ENCODE measurements at places on chromosomes 13 and 19. TPM values are rescaled to one million over a fixed set of nuclear protein-coding genes. Genes with fewer than 3 reads are reported as not detected.

DNA sequence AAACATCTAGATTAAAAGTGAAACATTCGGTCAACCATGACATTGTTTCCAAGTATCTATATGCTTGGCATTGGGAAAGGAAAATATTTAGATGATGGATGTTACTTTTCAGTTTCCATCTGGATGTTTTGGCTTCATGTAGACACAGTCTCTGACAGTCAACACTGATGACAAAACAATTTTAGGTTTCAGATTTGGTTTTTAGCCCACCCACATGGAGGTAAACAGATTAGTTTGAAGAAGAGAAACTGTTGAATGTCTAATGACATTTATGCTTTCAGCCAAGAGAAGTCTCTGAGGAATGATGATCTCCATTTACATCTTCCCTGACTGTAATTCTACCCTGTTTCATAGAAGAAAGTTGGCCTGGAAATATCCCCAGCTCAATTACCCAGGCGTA is 379.1 kb downstream of the SLITRK6 start:
- no peak for DNase-seq

DNA sequence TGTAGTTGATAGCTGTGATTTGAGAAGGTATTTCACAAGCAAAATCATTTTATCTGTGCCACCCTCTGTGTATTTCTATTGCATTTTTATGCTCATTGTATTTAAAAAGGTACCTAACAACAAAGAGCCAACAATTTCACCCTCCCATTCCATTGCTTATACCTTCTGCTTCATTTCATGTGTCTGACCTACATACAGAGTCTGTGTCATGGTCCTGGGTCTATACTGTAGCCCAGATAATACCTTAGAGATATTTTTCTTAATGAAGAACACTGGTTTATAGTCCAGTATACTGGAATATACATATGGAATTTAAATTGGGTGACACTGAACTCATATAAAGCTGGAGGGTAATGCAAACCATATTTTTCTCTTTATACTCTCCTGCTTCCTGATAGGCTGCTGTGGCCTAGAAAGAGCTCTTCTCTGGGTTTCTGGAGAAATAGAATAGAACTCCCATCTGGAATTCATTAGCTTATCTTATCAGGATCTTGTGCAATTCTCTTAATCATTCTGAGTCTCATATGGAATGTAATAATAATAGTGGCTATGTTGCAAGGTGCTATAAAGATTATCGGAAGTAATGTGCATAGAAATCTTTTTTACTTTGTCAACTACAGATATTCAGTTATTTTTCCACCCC is 31.8 kb upstream of the SPART start:
- DNase-seq, result no peak

GRCh38 chr13:36369268-36370107 is 23.3 kb upstream of the SPART start:
- DNase-seq, result no peak

DNA sequence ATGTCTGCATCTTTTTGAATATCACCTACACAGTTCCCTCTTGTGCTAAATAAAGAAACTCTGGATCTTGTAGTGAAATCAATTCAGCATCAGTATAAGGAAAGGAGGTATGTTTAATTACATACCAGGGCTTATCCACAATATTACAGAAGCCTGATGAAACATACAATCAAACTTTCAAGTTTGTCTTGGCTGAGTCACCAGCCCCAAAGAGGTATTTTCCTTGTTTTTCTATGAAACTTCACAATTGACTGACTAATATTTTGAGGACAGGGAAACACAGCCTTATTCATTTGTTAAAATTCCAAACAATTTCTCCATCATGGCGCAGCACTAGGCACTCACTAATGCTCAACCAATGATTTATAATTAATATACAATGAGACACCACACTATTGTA is 952.4 kb downstream of the PCDH17 start:
- no peak for DNase-seq

DNA sequence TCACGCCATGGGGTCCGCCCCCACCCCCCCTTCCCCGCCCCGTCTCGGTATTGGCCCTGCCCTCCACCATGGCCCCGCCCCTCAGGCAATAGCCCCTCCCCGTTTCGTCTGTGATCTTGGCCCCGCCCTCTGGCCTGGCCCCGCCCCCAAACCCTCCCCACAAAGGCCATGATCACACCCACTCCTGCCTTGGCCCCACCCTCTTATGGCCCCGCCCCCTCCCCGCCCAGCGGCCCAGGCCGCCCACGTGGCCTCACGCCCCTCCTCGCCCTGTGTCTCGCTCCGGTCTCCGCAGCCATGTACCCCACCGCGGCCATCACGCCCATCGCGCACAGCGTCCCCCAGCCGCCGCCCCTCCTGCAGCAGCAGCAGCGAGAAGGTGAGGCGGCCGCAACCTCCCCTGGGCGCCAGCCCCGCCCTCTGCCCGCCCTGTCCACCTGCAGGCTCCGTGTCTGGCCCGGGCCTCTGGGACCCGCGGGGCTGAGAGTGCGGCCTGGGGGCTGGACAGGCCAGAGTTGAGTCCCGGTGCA is 61.3 kb downstream of the CELF5 start:
- peak; percentile 53 for DNase-seq

DNA sequence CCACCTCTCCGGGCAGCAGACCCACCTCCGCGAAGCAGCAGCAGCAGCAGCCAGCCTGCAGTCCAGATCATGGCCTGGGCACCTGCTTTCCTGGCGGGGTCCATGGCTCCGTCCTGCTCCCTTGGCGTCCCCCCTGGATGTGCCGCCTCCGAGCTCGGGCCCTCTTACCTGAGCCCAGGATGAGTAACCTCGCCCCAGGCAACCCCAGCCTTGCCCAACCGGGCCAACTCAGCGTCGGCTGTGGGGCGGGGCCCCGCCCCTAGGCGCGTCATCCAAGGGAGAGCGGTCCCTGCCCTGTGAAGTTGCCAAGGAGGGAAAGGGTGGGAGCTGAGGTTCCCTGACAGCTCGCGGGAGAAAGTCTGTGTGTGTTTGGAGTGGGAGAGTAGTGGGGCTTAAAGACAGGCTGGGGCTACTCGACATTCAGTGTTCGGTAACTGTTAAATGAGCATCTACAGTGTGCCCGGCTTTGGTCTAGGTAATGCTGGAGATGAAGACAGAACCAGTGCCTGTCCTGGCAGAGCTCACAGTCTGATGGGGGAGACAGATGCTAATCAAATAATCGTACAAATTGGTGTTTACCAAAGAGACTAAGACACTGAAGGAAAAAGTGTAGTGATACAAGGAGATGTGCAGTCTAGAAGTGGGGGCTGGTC is at the start of gene LYPD3:
TSS of gene LYPD3 (minus strand) at position 141 of the 653 bp plus-strand sequence. CDS start at position 104, 37 bp downstream.
- no peak for DNase-seq

Gene CNFN
- 4.1 TPM for total RNA-seq

DNA sequence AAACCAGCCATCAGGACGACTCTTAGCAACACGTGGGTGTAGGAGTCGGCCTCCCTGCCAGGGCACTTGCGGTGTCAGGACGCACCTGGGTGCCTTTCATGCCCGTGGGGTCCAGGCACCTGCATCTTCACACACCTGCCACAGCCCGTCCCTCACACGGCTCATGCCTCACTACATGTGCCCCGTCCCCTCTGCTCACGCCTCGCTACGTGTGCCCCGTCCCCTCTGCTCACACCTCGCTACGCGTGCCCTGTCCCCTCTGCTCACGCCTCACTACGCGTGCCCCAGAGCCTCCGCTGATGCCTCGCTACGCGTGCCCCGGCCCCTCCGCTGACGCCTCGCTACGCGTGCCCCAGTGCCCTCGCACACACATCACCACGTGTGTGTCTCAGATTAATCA is 58.0 kb upstream of the F7 start:
- no peak for DNase-seq

GRCh38 chr13:91774397-91774796 is 376.0 kb downstream of the GPC5 start:
- DNase-seq, result no peak

GRCh38 chr19:41114132-41114531 is at the start of gene CYP2F1:
Gene CYP2F1, plus strand, starts transcription at chr19:41114432. Its CDS starts 1,757 bp downstream, at chr19:41116189.
- no peak for DNase-seq

DNA sequence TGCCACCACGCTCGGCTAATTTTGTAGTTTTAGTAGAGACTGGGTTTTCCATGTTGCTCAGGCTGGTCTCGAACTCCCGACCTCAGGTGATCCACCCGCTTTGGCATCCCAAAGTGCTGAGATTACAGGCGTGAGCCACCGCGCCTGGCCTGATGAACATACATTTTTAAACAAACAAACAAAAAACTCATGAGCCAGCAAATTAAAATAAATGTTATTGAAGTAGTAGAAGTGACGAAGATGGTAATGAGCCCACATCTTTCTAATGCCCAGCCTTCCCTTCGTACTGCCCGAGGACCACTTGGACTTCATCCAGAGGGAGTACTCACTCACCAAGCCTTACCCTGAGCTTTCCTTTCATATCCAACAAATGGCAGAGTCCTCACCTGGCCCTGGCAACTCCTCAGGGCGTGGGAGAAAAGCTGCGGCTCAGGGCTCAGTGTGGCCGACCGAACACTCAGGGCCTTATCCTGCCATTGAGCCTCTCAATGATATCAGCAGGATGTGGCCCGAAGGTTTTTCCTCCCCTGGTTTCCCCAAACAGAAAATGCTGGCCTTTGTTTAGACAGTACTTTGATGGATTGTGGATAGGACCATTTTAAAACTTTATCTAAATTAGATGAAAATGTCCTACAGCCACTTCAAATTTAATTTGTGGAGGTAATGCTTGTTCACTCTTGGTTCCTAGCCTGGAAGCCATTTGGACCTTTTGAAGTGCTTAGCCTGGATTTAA is 22.8 kb upstream of the ABCC4 start:
- DNase-seq, result no peak

GRCh38 chr19:33503030-33503429 is 18.6 kb downstream of the PEPD start:
- DNase-seq, result no peak

Gene CEACAM4
- not detected for total RNA-seq

- DNase-seq, result no peak
These were observed 25.2 kb downstream of the CRTC1 start for GRCh38 chr19:18708452-18709231.

DNA sequence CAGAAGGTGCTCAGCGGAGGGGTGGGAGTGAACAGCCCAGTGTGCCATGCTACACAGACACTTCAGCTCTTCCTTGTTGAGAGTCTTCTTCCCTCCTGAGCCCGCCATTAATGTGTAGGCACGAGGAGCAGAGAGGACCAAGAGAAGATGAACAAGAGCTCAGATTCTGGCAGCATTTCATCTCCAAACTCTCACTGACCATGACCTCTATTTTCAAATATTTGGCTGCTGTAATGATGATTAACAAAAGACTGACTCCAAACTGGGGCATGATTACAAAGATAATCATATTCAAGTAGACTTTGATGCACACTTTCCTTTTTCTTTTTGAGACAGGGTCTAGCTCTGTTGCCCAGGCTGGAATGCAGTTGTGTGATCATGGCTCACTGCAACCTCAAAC is 236.5 kb downstream of the DCLK1 start:
- DNase-seq, result no peak

Gene NFILZ
- not detected for total RNA-seq

DNA sequence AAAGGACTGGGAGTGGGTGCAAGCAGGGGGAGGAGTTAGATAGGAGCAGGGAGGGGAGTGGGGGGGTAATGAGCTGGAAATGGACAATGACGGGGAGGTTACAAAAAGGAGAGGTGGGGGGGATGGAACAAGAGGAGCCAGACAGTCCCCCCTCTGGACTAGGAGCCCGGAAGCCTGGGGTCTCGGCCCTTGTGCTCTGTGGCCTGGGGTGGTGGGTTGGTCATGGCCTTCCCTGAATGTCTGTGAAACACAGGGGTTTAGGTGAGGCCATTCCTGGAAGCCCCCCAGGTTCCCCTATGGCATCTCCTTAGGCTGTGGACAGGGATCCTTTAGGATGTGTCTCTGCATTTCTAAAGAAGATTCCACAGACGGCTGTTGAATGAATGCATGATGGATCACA is 12.1 kb downstream of the KCNC3 start:
- no peak for DNase-seq

- no peak for DNase-seq
These were observed 28.1 kb downstream of the BRD4 start for GRCh38 chr19:15304140-15304705.

DNA sequence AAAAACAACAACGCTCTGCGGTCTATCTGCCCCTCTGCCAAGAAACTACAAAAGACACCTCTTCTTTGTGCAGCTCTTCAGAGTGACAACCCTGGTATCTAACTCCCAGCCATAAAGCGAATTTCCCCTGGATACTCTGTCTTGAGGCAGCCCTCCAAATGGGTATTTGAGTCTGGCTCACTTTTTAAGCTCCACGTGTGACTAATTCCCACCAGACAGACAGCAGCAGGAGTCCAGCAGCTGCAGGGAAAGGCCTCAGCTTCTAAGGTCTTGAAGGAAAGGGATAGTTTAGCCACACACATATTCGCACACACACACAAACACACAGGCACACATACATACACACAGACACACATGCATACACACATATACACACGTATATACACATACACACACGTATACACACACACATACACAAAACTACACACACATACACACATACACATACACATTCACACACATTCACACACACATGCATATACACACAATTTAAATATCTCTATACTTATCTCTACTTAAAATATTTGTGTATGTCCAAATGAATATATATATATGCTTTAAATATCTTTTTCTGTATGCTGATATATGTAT is 188.8 kb downstream of the TSHZ3 start:
- DNase-seq, result no peak

- no peak for DNase-seq
These were observed 9.9 kb upstream of the PLA2G4C start for GRCh38 chr19:48120505-48120904.

DNA sequence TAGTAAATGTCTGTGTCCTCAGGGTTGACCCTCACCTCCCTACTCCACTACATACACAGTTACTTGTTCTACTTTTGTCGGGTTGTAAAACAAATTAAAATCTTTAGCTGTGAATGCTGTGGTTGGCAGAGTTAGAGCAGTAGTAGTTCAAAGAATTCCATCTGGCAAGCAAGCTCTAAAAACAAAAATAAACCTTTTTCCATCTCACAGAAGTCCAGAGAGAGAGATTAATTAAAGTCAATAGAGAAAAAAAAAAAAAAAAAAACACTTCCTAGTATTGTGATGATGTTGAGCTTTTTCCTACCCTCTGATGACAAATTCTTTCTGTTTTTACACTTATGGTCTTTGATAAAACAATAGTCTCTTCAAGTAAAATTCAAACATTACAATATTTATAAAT is 338.4 kb downstream of the PCDH17 start:
- DNase-seq, result no peak

- DNase-seq, result no peak
These were observed 42.6 kb downstream of the KL start for GRCh38 chr13:33058776-33059327.

- DNase-seq, result no peak
These were observed 157.4 kb downstream of the TNFSF13B start for GRCh38 chr13:108426893-108427292.

Gene WDR87
- total RNA-seq, result 0.07 TPM

Gene SEMA6B
- 0.46 TPM for total RNA-seq

- DNase-seq, result no peak
These were observed 51.2 kb upstream of the EEF1AKMT1 start for GRCh38 chr13:20824762-20825476.

Gene TRPC4
- not detected for total RNA-seq
